ENCODE measurements at places on chromosomes 12 and 14.

- DNase-seq = no peak
Observed at GRCh38 chr12:130994821-130995375, 41.2 kb downstream of the ADGRD1 start.

- no peak for DNase-seq
Observed at GRCh38 chr12:52216807-52217206, 16.2 kb upstream of the KRT7 start.

- no peak for DNase-seq
Observed at GRCh38 chr12:94139816-94140215, 8.6 kb upstream of the PLXNC1 start.

DNA sequence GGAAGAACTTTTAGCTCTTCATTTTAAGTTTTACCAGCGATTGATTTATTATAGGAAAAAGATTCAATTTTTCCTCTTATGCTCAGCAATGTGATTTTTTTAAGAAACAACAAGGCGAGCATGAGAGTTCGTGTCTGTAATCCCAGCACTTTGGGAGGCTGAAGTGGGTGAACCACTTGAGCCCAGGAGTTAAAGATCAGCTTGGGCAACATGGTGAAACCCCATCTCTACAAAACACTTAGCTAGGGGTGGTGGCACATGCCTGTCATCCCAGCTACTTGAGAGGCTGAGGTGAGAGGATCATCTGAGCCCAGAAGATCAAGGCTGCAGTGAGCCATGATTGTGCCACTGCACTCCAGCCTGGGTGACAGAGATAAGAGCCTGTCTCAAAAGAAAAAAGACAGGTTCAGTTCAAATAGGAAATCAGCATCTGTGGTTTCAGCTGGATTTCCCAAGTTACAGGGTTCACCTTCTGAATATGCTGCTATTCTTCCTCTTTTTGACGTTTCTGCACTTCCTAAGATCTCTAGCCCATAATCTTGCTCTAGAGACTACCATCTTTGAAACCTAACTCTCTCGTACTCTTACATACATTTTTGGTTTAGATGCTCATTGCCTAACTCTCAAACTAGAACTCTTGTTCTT is 274.7 kb downstream of the SEC23A start:
- DNase-seq = no peak

Data from activated CD4-positive, CD25-positive, alpha-beta regulatory T cell (primary cell).